Dermis microvascular lymphatic vessel endothelial cell (primary cell): ENCODE measurements at places on chromosomes 4 and X. TPM values are rescaled to one million over a fixed set of nuclear protein-coding genes. Genes with fewer than 3 reads are reported as not detected.

- no peak for DNase-seq
These were observed 369.5 kb downstream of the PPP3CA start for GRCh38 chr4:100977746-100978397.

The RAI2 gene
- total RNA-seq, result 1.2 and 3.3 TPM in 2 replicates

GRCh38 chrX:38273453-38273852 is 52.8 kb upstream of the SRPX start:
- no peak for DNase-seq

- peak; percentile 49 for DNase-seq
These were observed 12.8 kb upstream of the CFAP299 start for GRCh38 chr4:80322716-80323115.

DNA sequence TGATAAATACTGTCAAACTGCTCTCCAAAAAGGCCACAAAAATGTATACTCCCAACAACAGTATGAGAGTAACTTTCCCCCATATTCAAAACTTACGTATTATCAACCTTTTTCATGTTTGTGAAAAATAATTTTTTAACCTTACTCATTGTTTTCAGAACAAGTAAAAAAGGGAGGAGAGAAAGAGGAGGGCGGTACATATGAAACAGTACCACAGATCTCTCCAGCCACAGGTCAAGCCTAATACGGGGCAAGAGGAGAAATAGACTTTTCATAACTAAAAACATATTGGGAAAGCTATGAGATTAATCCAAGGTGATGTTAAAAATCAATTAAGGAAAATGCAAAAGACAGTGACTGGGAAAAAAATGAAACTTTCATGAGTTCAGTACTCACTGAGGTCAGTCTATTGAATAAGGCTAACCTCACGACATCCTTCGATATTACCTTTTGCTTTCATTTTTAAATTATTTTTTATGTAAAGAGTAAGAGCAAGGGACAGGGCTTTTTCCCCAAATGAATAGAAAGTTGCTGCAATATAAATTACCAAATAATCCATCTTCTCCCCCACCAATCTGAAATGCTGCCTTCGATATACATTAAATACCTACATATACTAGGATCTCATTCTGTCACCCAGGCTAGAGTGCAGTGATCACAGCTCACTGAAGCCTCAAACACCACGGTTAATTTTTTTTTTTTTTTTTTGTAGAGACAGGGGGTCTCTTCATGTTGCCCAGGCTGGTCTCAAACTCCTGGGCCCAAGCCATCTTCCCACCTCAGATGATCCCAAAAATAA is 25.3 kb downstream of the FBXW7 start:
- DNase-seq, result no peak

GRCh38 chrX:133516686-133517085 is 101.4 kb upstream of the GPC4 start:
- no peak for DNase-seq

DNA sequence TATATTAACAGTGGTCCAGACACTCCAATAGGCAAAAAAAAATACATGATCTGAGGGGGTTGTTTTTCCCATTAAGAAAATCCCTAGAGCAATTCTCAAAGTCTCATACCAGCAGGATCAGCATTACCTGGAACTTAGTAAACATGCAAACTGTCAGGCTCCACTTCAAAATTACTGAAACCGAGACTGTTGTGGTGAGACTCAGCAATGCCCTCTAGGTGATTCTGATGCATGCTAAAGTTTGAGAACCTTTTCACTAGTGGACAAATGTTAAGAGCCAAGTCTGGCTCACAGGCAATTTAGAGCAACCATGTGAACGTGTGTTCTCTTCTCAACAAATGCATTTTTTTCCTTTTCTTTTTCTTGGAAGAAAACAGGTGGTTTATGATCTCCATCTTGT is 30.2 kb downstream of the NEK1 start:
- no peak for DNase-seq

The RTL5 gene
- 0.13 and 0.38 TPM in 2 replicates for total RNA-seq

- no peak for DNase-seq
These were observed 18.2 kb downstream of the SH3KBP1 start for GRCh38 chrX:19869193-19869592.

- DNase-seq, result no peak
These were observed 954.0 kb upstream of the TENM3 start for GRCh38 chr4:181289198-181289597.

GRCh38 chr4:174318829-174319764 is 35.4 kb downstream of the CEP44 start:
- peak; percentile 36 for DNase-seq

DNA sequence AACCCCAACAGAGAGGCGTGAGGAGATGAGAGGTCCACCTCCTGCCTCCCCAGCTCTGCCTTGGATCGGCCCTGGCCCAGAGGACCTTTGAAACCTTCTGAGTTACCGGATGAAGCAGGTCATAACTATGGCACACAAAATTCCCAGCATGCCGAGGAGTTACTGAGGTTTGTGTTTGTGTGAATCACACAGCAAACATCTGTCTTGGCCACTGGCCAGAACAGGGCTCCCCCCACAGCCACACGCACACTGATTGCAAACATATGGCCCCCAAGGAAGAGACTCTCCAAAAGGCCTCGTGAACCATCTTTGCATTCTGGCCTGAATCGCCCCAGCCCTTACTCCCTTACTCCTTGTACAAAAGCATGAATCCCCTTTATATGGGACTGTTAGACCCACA is 18.9 kb downstream of the RPS4X start:
- no peak for DNase-seq

GRCh38 chr4:71211748-71212147 is 127.1 kb upstream of the SLC4A4 start:
- DNase-seq, result no peak

GRCh38 chrX:96224279-96224678 is 460.4 kb upstream of the DIAPH2 start:
- no peak for DNase-seq

- DNase-seq, result no peak
These were observed 2105.0 kb downstream of the ARAP2 start for GRCh38 chr4:34139346-34139745.

The SPRY1 gene
- total RNA-seq, result 20.4 and 29.7 TPM in 2 replicates

The PLXNB3 gene
- 2.4 and 6.7 TPM in 2 replicates for total RNA-seq

The TKTL1 gene
- total RNA-seq, result under 0.01 TPM in 1 of 2 replicates, not detected in the other

GRCh38 chr4:12881945-12882584 is 602.1 kb downstream of the RAB28 start:
- no peak for DNase-seq
